Hematopoietic multipotent progenitor cell treated with erythropoietin and hydrocortisone succinate and interleukin-3 and kit ligand, for 17 days (in vitro differentiated cells): ENCODE measurements at places on chromosomes 2 and 18.

- no peak for DNase-seq
Observed at GRCh38 chr2:237121321-237121720, 35.6 kb downstream of the COPS8 start.

DNA sequence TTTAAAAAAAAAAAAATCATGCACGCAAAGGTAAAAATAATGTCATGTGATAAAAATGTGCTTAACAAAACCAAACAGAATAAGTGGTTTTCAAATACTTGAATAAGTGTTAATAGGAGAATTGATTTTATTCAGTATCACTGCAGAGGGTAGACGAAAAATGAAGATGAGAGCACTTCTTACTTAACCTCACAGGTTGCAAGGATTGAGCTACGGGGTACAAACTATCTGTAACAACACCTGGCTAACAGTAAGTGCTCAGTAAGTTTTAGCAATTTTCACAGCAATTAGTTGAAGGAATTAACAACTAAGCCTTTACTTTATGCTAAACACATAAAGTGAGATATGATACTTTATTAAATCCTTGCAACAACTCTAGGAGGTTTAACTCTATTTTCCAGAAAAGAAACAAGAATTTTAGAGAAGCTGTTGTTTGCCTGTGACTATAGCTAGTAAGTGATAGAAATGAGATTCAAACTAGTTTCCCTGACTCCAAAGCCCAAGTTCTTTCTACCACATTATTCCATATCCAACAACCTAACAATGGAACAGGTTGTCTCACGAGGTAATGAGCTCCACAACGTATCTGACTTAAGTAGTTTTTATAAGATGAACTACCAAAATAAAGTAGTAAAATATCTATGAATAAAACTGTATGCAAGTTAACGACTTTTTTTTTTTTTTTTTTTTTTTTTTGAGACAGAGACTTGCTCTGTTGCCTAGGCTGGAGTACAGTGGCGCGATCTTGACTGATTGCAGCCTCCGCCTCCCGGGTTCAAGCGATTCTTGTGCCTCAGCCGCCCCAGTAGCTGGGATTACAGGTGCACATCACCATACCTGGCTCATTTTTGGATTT is 4.7 kb downstream of the PRKD3 start:
- no peak for DNase-seq

DNA sequence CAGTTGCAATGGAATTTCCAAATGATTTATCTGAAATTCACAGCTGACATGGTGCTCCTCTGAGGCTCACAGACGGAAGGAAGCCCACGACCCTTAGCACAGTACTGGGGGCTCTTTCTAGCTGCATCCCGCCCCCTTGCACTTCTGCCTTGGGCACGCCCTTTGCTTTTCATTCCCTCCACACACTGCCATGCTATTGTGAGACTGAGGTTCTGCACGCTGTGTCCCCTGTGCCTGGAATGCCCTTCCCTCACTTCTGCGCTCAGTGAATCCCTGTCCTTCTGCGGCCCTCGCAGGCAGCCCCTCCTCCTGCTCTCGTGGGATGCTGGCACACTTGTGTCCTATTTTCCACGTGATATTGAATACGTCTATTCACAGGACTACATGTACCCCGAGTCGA is 135.4 kb upstream of the TTC39C start:
- DNase-seq: no peak

DNA sequence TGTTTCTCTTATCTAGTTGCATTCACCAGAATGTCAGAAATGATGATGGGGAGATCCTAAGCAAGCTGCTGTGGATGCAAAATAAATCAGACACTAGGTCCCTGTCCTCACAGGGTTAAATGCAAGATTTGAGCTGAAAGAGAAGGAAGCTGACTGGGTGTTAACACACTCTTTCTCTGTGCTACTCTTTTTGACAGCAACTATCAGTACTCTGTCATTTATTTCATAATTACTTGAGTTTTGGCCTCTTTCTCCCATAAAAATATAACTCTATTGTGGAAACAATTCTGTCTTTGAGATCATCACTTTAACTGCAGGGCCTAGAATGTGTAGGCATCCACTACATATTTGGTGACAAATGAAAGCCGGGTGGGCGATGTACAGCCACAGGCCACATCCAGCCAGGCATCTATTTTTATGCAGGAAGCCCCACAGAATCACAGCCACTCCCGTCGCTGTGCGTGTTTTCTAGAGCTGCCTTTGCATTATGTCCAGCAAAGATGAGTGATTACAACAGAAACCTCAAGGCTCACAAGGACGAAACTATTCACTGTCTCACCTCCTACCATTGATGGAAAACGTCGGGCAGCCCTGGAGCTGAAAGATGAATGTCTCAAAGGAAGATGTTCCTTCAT is 849.0 kb downstream of the RNF144A start:
- no peak for DNase-seq

DNA sequence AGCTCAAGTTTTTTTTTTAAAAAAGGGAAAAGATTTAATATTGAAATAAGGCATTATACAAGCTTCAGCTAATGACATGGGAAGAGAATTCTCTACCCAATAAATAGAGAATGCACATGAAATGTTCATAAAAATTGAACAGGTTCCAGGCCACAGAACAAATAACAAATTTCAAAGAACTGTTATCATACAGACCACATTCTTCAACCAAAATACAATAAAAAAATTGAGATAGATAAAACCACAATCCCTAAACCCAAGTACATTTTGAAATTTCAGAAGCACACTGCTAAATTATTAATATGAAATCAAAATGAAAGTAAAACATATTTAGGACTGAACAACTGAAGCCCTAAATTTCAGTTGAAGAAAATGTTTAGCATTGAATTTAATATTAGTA is 89.6 kb downstream of the BCL2 start:
- no peak for DNase-seq

DNA sequence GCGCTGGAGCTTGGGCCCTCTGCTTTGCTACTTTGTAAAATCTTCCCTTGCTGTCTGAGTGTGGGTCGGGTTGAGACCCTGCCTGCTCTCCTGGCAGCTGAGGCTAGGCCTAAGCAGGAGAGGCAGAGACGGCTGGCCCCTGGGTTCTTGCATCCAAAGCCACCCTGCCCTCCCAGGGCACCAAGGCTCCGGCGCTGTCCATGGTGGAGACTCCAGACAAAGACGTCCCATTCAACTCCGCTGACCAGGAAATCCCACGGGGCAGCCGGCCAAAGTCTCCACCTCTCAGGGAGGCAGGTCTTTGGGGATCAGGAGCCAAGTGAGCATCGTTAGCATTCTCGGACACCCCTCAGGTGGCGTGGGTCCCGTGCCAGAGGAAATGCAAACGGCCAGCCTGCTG is 2.6 kb upstream of the PRLH start:
- no peak for DNase-seq

GRCh38 chr2:176650104-176650837 is 381.0 kb downstream of the MTX2 start:
- DNase-seq: no peak

- no peak for DNase-seq
Observed at GRCh38 chr2:228798458-228799207, 472.5 kb downstream of the PID1 start.

- no peak for DNase-seq
Observed at GRCh38 chr18:42649331-42650035, 466.0 kb downstream of the RIT2 start.

DNA sequence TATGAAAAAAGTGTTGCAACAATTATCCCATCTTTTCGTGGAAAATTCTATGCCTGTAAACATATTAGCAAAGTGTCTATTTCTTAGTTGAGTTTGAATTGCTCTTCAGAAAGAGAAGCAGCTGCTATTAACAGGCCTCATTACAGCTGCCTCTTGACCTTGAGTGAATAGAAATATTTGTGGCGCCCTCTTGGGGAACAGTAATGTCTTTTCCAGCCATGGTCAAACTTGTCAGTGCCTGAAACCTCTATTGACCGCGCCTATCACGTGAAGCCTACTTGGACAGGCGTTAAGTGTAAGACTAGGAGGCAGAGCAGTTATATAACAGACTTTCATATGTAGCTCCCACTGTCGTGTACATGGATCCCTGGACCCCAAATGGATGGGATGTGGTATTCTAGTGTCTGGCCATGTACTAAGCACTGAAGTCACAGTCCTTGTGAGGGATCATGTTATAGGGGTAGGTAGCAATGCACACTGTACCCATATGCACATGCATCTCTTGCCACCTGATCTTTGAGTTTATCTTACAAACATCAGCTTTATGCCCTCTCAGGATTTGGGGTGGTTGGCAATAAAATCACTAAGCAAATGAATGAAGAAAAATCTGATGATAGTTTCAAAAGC is 245.0 kb downstream of the PTGR3 start:
- DNase-seq: peak; percentile 7

DNA sequence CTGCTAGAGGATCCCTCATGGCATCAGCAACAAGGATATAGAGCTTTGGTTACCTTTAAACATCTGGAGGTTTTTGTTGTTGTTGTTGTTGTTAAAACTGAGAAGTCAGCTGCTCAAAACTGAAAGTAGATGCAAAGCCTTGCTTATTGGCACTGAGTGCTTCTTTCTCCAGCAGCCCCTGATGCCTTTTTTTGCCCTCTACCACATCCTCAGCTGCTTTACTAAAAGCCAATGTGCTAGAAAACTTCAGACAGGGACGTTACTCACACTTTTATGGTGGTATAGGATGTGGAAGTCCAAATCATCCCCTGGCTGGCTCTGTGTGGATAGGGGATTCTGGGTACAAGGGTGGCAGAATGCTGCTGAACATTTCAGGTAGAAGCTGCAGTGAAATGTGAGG is 78.3 kb upstream of the CHST9 start:
- DNase-seq: no peak

DNA sequence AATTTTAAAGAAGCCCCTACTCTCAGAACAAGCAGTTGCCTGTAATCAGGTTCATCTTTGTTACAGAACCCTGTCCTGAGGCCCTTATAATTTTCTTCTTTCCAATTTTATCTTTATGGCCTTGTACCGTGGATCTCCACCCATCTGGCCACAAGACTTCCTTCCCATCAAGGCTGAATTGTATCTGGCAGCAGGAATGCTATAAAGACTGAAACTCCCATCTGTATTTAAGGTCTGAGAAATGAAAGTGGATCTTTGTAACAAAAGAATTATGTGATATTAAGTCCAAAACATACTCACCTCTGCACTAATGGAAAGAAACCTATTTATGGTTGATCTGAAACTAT is 91.8 kb downstream of the METTL8 start:
- no peak for DNase-seq

DNA sequence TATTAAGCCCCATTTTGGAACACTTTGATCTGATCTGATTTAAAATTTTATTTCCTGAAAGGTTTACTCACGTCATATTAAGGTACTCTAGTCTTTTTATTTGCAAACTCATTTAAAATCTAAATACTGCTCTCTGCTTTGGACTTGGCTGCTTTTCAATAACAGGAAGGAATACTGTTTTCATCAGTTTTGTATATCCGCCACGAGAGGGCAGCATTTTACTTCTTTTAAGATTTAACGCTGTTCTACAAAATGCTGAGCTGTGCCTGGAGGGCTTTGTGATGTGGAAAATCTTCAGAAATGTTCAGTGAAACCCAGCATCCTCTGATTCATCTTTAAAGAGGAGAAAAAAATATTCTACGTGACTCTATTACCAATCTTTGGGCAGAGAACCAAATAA is 37.5 kb upstream of the SLC38A11 start:
- peak; percentile 66 for DNase-seq

- DNase-seq: no peak
Observed at GRCh38 chr18:56146565-56146964, 491.8 kb downstream of the TXNL1 start.

DNA sequence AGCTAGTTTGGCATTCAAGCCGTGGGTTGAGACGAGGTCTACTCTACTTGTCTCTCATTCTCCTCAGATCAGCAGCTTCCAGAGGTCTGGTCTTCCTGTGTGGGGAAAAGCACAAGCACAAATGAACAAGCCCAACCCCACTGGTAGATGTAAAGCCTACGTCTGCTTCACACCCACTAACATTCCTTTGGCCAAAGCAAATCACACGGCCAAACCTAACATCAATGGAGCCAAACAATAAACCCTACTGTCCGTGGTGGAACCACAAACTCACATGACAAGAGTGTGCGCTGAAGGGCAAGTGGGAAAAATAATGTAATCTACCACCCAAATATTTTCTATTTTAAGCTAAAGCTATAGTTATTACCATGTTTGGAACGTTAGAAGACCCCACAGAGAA is 179.3 kb upstream of the MGAT5 start:
- DNase-seq: no peak

DNA sequence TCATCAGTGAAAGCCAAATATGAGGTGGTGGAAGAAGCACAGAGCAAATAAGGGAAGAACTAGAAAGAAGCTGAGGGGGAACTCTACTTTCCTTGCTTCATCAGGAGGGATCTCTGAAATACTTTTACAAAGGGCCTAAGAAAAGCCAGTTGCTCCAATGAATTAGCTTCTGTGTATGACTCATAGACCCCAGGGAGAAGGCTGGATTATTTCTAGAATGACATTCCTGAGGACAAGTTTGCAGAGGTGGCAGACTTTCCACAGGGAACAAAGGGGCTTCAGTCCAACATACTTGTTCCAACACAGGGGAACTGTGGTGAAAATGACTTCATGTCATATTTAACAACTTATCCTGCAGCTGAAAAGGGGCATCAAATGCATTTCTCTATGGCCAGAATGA is 29.0 kb downstream of the DOK1 start:
- DNase-seq: no peak

DNA sequence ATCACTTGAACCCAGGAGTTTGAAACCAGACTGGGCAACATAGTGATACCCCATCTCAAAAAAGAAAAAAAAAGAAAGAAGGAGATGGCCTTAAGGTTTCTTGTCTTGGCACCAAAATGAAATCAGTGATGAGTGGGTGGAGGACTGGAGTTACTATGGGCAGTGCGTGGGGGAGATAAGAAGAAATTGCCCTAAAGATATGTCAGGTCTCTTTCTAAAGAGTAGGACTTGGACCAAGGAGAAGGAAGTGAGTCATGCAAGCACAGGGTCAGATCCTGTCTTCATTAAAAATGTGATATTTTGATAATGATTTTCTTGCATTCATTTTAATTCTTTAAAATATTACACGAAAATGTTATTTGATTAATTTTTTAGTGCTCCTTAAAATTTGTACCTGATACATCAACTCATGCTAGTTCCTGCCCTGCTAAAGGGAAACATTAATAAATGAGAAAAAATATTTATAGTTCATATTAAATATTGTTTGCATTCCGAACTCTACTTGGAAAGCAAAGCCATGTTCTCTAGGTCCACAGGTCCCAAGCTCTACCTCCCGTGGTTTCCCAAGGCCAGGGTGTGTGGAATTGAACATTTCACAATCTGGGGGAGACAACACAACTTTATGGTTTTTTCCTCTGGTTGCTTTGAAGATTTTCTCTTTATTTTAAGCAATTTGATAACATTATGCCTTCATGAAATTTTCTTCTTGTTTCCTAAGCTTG is 62.6 kb upstream of the CTLA4 start:
- DNase-seq: no peak

GRCh38 chr2:225030203-225030602 is 12.1 kb downstream of the DOCK10 start:
- no peak for DNase-seq

GRCh38 chr18:2612996-2613395 is 41.6 kb downstream of the NDC80 start:
- DNase-seq: no peak

- DNase-seq: no peak
Observed at GRCh38 chr2:151852260-151853069, 24.2 kb upstream of the ARL5A start.

GRCh38 chr2:60560734-60561644 is 7.5 kb upstream of the BCL11A start:
- peak; percentile 71 for DNase-seq
